Progenitor cell of endocrine pancreas (in vitro differentiated cells): ENCODE measurements at places on chromosomes 5 and 9.

DNA sequence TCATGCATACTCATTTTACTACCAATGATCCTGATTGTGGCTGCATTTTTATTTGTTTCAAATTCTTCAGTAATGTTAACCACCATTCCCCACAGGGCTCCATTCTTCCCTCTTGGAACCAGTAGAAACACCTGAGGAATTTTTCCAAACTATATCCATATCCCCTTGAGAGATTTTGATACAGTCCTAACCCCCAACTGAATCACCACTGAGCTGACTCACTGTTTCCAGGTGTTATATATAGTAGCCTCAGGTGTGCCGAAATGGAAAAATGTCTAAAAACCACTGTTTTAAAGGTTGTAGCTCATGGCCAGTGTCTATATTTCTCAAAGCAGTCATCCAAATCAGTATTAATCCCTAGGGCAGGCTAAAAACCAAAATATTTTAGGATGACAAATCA is 85.2 kb downstream of the MRPS27 start:
- no peak for DNase-seq

GRCh38 chr5:18992264-18992663 is 995.7 kb downstream of the CDH18 start:
- no peak for DNase-seq

DNA sequence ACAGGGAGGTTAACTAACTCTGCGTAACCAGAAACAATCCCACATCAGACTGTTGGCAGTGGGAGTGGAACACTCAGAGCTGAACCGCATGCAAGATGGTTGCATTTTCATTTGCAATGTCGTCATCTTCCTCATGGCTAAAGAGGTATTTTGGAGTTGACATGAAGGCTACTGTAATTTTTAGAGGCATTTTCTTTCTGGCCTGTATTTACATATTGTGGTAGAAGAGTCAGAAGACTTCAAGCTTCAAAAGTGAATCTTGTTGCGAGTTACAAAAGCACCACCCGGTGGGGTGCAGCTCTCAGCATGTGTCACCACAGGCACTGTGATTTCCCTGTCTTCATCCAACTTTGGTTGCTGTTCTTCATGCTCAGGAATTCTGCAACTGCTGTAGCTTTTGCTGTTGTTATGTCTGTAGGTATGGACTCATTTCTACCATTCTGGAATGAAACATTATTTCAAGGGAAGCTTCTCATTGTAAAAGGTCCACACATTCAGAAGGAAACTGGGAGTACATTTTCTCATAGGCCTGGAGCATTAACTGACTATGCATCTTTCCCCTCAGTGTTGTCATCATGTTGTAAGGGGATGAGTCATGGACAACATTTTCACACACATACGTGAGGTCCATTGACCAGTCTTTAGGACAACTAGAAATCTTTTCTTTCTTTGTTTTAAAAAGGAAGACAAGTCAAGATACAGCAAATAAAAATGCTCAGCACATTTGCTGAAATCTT is 35.4 kb upstream of the GDNF start:
- DNase-seq, result no peak

DNA sequence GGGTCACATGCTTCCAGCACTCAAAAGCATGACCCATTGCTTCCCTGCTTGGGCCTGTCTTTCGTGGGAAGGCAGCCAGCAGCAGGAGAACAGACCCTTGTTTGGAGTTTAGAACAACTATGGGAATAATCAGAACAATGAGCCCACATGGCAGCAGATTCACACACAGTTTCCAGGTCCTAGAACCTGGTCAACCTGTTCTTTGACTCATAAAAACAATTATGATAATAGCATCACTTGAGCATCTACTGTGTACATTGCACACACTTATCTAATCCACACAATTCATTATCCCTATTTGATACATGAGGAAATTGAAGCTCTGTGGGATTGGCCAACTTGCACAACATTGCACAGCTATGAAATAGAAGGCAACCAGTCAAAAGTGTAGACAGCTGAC is 41.7 kb downstream of the KLF4 start:
- DNase-seq, result no peak

DNA sequence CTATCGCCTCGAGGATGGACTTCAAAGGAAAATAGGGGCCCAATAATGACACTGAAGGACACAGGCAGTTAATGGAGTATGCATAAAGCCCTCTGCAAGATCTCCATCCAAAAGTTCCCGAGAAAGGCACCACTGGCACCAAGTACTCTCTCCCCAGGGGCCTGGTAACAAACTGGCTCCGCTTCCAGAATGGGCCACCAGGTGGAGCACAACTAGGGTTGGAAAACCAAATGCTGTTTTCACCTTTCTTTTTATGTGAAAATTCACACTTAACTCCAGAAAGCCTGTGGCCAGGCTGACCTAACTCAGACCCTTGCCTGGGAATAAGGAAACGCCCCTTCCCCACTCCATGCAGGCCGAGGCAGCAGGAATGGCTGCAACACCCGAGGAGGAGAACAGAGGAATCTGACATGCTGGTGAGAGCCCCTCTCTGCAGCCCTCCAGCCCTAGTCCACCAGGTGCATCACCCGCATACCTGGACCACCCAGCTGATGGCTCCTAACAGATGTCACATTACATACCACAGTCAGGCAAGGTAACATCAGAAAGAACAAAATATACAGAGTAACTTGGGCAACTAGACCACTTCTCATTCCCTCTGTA is 42.8 kb downstream of the CAMSAP1 start:
- DNase-seq, result peak; percentile 69

- no peak for DNase-seq
Measured at GRCh38 chr5:137699336-137700281, 36.3 kb downstream of the KLHL3 start.

GRCh38 chr5:100791391-100791790 is 111.7 kb downstream of the ST8SIA4 start:
- DNase-seq, result no peak

DNA sequence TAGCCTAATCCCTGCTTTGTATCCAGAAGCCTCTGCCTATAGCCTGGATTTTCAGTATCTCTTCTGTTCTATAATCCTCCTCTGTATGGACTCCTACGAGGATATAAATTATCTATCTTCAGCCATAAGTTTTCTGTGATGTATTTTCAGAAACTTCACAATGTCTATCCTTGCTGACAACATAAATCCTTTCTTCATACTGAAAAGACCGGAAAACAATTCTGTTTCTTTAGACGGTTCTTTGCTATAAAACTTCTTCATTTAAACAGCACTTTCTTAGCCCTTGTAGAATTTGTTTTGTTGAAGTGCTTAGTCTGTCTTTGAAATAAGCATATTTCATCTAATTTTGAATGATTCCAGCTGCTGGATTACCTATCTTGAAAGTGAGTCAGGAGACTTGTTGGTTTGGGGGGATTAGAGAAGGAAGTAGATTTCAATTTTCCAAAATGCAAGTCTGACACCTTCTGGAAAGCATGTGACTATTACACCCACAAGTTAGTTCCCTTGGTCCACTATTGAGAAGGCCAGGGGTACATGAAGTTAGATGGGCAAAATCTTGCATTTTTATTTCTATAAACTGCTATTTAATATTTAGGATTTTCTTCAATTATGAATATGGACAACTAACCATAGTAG is 96.3 kb upstream of the RANBP3L start:
- DNase-seq, result no peak

DNA sequence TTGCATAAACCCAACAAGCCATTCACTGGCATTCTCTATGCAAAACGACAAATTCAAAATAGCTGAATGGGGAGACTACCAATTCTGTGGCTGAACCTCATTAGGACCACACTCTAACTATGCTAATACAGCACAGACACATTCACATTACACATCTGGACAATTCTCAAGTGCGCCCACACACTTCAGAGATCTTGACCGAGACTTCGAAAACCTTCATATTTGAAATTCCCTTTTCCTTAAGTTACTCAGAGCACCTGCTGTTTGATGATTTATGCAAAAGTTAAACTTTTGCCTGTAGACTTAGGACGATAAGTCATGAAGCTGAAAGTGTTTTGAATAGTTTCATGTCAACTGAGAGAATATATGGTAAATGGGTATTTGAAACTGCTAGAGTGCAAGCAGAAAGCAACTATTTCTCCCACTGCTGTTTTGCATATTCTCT is 111.9 kb downstream of the FBN2 start:
- no peak for DNase-seq

DNA sequence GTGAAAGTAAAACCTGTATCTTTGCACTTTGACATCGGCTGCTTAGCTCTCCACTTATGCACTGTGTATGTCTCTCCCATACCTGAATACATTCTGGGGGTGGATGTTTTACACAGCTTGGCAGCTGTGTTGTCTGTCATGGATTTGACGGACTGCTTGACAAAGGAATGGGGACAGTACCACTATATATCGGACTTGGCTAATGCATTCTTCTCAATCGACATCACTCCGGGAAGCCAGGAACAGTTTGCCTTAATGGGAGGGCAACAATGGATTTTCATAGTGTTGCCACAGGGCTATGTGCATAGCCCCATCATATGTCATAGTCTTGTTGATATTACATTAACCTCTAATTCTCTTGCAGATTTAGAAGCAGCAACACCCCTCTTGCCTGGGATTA is 1008.3 kb downstream of the DNAH5 start:
- DNase-seq, result no peak

GRCh38 chr5:140734354-140734753 is 34.1 kb downstream of the ZMAT2 start:
- DNase-seq, result no peak

DNA sequence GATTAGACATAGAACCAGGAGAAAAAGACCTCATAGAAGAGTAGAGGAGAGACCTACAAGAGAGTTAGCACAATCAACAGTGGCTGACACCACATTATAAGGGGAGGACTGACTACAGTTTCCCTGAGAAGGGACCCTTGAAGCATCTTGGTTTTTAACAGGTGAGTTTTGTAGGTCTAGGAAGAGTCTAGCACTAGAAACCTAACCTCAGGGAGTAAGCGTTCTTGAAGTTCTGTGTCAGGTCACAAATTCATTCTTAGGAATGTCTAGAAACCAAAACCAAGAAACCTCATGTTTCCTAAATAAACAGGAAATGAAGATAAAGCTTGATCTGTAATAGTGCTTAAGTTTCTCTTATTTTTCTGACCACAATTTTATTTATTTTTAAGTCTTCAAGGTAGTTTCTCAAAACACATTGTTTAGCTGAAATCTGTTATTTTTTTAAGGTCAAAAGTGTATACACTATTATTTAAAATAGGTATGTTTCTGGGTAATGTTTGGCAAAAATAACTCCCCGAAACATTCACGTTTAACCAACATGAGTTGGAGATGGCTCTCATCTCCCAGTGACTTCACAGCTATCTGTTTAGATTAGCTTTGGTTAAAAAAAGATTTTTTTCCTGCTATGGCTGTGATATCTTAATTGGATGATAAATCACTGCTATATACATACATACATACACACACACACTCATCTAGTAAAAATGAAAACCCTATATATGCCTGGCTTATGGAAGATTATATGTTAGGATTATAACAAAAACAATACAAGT is 37.1 kb downstream of the MAP3K1 start:
- no peak for DNase-seq

- no peak for DNase-seq
Measured at GRCh38 chr5:83048277-83048676, 28.9 kb downstream of the TMEM167A start.

- DNase-seq, result no peak
Measured at GRCh38 chr5:76500633-76501393, 97.7 kb downstream of the IQGAP2 start.

- no peak for DNase-seq
Measured at GRCh38 chr9:134496413-134497282, 145.0 kb upstream of the COL5A1 start.

GRCh38 chr5:387491-388265 is 55.3 kb upstream of the EXOC3 start:
- peak; percentile 6 for DNase-seq

DNA sequence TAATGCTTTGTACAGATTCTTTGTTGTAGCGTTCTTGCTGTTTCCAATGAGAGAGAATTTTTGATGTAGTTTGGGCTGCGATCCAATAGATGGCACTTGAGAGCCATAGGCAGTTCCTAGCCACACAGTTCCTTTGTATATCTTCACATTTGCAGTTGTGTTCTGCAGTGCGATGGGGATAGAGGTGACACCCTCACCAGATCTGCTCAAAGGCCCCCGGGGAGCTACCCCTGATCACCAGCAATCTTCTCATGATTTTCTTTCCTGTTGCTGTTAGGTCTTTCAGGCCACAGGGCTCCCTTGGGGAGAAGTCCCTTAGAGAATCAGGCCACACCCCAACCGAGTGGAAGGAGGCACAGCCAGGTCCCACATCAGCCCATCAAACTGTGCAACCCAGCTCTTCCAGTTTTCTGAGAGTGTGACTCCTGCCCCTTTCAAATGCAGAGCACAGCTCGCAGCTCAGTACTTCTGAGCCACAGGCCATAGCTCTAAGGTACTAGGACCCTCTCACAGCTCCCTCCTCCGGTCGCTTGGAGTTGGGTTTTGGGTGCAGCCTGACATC is 353.7 kb downstream of the SLCO4C1 start:
- no peak for DNase-seq

DNA sequence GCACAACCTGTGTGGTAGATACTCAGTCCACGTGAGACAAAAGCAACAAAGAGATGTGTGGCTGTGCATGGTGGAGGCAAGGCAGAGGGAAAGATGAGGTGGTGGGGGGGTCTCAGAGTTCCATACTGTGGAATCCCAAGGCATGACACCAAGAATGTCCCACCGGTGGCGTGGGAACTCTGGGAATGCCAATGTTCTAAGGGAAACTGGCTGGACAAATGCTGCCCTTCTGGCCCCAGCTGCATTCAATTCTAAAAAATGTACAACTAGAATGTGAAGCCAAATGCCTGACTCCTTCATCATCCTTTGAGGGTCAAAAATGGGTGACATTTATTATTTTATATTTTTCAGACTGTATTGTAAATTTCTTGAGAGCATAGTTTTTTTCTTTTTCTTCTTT is 58.2 kb upstream of the EQTN start:
- no peak for DNase-seq

- DNase-seq, result no peak
Measured at GRCh38 chr9:9117866-9118265, 1318.3 kb upstream of the DMAC1 start.

DNA sequence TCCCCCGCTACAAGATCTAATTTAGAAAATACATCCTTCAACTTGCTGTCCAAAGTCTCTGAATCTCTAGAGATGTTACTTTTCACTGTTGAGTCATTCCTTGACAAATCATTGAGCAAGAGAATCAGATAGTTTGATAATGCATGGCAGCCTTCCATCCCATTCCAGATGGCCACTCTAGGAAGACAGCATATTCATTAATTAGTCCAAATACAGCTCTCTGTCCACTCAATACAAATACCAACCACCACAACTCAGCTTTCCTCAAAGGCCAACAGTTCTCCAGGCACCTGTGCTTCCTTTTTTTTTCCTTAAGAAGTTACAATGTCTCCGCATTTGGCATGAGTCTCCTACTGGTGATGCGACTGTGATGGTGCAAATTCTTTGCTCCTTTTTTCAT is 72.3 kb downstream of the DROSHA start:
- DNase-seq, result no peak

GRCh38 chr9:104808035-104808614 is 44.2 kb downstream of the NIPSNAP3B start:
- DNase-seq, result no peak

DNA sequence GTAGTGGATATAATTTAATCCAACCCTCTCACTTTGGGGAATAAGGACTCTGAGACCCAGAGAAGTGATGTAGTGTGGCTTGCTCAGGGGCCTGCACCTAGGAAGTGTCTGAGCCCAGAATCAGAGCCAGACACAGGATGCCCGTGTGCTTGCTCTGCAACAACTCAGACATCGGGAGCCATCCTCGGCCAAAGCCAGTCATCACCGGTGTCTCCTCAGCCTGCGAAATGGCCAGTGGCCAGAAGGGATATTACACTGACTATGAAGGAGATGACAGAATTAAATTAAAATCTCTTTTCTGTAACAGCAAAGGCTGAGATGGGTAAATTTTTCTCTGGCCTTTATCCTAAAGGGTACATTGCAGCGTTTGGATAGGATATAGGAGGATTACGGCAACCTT is 102.9 kb downstream of the MARCHF11 start:
- DNase-seq, result no peak
